Activated naive CD8-positive, alpha-beta T cell treated with anti-CD3 and anti-CD28 coated beads, Interleukin-2, amount 10 ng/mL, durations not matched to agents 7 days and 5 days (primary cell): ENCODE measurements at places on chromosomes 7 and 10. TPM values are rescaled to one million over a fixed set of nuclear protein-coding genes. Genes with fewer than 3 reads are reported as not detected.

Gene WDFY4
- total RNA-seq: 2.4 TPM

Gene PHTF2
- total RNA-seq: 33.6 TPM

Gene SPACDR
- 5.9 TPM for total RNA-seq

Gene LHFPL3
- not detected for total RNA-seq

Gene MARVELD1
- total RNA-seq: 2.6 TPM

Gene ANKRD1
- total RNA-seq: not detected

Gene CPXM2
- total RNA-seq: not detected

Gene PAPSS2
- total RNA-seq: 2.2 TPM

Gene TRIL
- not detected for total RNA-seq

Gene AKR1C8
- total RNA-seq: not detected

Gene CPVL
- total RNA-seq: 1.2 TPM

Gene NUDT5
- 74.8 TPM for total RNA-seq

Gene CTAGE15
- not detected for total RNA-seq
